Fibroblast of skin of back (primary cell): ENCODE measurements at places on chromosomes 16 and 17.

- DNase-seq, result no peak
Observed at GRCh38 chr16:10980813-10981212, 36.4 kb downstream of the CLEC16A start.

- peak; percentile 62 for DNase-seq
Observed at GRCh38 chr17:35291802-35292201, 48.9 kb downstream of the SLFN5 start.

DNA sequence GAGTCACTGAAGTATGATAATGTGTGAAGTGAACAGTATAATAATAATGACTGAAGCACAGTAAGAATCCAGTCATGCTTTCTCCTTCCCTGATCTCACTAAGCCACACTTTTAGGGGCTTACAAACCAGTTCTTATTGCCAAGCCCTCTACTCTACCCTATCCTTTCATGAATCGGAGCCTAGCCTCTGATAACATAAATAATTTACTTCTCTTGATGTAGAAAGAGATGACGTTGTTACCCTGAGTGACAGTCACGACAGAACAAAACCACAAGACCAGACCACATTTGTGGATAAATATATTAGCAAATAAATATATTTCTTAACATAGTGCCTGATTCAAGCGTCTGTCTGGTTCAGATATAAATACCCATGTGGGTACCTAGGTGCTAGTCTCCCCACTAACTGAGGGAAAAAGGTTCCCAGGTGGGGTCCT lies 1.4 kb upstream of the SUPT4H1 start:
- DNase-seq, result no peak

DNA sequence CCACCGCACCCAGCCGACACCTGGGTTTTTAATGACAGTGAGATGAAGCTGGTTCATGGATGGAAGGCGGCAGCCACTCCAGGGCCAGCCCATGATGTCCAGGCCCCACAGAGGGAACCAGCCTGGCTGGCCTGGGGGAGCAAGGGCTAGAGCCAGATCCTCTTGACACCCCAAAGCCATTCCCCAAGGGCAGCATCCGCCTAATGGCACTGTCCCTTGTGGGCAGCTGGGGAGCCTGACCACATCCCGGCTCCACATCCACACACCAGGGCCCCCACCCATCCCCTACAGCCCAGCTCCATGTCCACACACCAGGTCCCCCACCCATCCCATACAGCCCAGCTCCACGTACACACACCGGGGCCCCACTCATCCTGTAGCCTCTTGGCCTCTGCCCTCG lies 53.3 kb upstream of the ACSF3 start:
- DNase-seq, result no peak

GRCh38 chr16:59907611-59908010 lies 1173.5 kb upstream of the GOT2 start:
- no peak for DNase-seq

- no peak for DNase-seq
Observed at GRCh38 chr17:62388856-62389255, 8.5 kb downstream of the EFCAB3 start.

GRCh38 chr16:72985148-72985941 lies 62.6 kb downstream of the ZFHX3 start:
- peak; percentile 93 for DNase-seq

GRCh38 chr16:588639-588888 lies 1.3 kb upstream of the RAB40C start:
- peak; percentile 67 for DNase-seq

GRCh38 chr16:19919142-19919541 lies 34.5 kb upstream of the GPRC5B start:
- DNase-seq, result no peak

DNA sequence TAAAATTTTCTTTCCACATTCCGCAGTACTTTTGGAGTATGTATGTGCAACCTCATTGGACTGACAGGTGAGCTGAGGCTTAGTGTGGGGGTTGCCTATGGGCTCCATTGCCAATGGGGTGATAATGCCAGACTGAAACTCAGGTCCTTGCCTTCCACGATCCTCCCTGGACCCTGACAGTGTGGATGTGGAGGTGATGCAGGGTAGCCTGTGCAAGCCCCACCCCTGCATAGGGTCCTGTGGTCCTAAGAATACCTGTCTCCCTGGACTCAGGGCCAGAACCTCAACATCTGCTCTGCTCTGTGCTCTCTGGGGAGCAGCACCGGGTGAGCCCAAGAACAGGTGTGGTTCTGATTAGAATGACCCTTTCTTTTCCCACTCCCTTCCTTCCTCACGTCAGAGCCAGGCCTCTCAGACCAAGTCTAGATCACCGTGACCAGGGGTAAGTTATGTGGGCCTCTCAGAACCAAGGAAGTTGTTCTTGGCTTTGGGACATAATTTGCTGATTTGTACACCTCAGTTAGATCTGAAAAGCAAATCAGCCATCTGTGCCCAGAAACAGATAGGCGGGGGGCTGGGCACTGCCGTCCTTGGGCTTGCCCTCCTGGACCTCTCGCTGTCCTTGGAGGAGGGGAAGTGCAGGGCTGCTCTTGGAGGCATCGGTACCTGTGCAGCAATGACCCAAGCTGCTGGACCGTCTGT lies 8.4 kb upstream of the TNS4 start:
- no peak for DNase-seq

GRCh38 chr17:29612404-29613280 lies 10.1 kb downstream of the CORO6 start:
- no peak for DNase-seq

DNA sequence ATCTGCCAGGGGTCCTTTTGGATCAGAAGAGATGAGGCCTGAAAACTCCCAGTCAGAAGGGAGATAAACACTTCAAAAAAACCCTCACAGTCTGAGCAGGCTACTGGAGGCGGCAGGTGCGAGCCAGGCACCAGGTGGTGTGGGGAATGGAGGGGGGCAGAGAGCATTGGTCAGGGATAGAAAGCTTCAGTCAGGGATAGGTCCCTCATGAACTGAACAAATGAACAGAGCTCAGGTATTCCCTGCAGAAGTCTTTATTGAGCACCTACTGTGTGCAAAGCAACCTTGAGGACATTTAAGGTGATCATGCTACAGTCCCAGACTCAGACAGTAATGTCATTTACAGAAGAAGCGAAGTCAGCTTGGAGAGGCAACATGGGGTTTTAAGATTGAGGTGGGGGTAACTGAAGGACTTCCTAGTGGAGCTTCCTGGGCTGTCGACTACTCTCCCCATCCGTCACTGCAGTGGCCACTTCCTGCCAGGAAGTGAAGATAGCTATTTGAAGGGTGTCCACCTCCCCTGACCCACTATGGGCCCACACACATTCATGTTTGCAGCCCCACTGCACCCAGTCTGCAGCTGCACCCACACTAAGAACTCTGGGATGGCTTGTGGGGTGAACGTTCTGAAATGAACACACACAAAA lies 3.2 kb downstream of the KIFC3 start:
- no peak for DNase-seq

GRCh38 chr17:63659850-63660249 lies 37.6 kb downstream of the MAP3K3 start:
- no peak for DNase-seq

DNA sequence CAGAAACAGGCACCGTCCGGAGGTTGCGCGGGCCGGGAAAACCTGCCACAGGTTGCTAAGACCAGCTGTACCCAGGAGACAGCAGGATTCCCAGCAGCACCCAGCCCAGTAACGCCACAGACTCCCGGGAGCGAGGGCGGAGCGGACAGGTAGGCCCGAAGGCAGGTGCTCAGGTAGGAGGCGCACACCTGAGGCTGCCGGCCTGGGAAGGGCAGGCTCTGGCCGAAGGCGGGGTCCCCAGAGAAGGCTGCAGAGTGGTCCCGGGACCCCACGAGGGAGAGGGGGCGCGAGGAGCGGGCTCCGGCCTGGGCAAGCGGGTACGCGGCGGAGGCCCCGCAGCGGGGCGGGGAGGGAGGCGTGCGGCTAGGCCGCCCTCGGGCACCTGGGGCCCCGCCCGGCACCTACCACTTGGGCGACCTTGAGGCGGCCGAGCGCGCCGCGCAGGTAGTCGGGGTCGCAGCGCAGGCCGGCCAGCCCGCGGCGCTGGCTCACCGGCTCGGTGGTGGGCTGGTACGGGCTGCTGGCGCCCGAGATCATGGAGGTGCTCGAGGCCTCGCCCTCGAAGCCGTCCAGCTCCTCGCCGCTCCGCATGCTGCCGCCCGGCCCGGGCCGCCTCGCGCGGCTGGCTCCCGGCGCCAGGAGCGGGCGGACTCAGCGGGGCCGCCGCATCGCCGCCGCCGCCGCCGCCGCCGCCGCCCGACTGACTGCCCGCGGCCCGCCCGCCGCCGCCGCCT lies 441 bp downstream of the CMTM4 start:
- no peak for DNase-seq

DNA sequence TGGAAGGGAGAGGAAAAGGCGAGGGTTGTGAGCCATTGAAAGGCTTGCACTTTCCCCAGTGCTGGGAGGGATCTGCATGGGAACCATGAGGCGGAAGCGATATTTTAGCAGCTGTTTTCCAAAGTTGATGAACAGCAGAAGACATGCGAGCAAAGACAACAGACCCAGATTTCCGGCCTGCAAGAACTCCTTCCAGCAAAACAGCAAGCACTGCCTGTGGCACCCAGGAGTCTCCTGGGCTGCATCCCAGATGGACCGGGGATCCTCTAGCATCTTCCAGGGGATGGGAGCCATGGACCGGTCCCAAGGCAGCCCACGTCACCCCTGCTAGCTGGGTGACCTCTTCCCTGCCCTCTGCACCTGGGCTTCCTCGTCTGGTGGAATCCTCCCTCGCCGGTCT lies 162.8 kb downstream of the IRF8 start:
- no peak for DNase-seq

- no peak for DNase-seq
Observed at GRCh38 chr16:50290856-50291255, 24.5 kb downstream of the ADCY7 start.

GRCh38 chr17:78272181-78272913 lies 40.9 kb downstream of the TMEM235 start:
- no peak for DNase-seq

- peak; percentile 37 for DNase-seq
Observed at GRCh38 chr17:78839235-78839761, 1.3 kb downstream of the USP36 start.

DNA sequence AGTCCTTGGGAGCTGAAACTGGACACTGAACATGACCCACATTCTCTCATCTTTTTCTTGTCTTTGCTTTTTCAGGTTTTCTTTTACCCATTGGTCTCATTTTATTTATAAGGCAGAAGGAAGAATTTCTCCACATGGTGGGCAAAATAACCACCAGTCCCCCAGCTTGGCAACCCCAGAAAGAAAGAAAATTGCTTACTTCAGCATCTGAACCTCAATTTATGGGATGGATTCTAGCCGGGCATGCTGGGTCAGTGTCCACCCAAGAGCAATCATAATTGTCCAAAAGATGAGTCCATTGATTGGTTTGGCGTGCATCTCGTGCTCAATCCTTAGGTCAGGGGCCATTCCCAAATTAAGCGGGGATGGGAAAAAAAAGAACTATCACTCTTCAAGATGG lies 163.7 kb downstream of the TMEM114 start:
- no peak for DNase-seq

DNA sequence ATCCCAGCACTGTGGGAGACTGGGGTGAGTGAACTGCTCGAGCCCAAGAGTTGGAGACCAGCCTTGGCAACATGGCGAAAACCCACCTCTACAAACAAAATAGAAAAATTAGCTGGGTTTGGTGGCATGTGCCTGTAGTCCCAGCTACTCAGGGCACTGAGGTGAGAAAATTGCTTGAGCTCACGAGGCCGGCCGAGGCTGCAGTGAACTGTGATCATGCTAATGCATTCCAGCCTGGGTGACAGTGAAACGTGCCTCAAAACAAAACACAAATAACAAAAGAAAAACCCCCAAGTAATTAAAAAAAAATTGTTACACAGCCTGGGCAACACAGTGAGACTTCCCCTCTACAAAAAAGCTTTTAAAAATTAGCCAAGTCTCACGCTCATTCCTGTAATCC lies 5.0 kb downstream of the CCDC47 start:
- no peak for DNase-seq

DNA sequence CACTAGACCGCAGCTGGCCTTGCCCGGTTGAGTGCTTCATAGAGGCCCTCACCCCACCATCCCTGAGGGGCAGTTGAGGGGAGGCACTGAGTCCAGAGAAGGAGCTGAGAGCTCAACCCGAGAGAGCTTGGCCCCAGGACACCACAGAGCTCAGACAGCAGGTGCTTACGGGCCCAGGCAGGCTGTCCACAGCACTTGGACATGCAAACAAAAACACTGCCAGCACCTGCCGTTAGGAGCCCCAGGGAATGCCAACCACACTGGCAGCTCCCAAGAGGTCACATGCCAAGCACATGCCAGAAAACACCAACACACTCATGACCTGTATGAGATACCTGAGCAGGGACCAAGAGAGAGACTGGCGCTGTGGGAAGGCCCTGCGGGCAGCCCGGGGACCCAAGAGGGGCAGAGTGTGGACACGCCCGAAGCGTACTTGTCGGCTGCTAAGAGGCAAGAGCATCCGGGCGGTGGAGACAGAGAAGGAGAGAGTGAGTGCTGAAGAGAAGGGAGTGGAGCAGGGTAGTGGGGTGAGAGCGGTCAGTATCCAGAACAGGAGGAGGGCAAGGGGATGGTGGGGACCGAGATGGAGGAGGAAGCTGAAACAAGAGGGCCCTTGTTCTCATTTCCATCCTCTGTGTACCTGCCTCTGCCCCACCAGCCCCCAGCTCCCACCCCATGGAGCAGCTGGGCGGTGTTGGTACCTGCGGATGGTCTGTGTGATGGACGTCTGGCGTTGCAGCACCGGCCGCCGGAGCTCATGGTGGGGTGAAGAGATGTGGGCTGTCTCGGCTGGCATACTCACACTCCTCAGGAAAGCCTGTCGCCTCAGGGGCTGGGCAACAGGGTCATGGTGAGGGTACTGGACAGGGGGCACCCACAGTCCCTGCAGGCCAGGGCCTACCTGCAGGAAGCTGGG lies 8.2 kb downstream of the RHBDF1 start:
- DNase-seq, result no peak

- no peak for DNase-seq
Observed at GRCh38 chr16:85428899-85429775, 184.0 kb upstream of the GSE1 start.

- DNase-seq, result no peak
Observed at GRCh38 chr16:727291-727977, 528 bp downstream of the HAGHL start.

- DNase-seq, result no peak
Observed at GRCh38 chr17:81438007-81438659, 42.9 kb downstream of the BAHCC1 start.

- DNase-seq, result no peak
Observed at GRCh38 chr17:56389356-56389755, 204.1 kb upstream of the NOG start.
